ENCODE measurements at places on chromosomes 3 and 15. TPM values are rescaled to one million over a fixed set of nuclear protein-coding genes. Genes with fewer than 3 reads are reported as not detected.

GRCh38 chr3:55165704-55166405, 238.0 kb upstream of the LRTM1 start:
- no peak for DNase-seq

GRCh38 chr3:69934398-69934797, 65.1 kb upstream of the SAMMSON start:
- DNase-seq, result no peak

DNA sequence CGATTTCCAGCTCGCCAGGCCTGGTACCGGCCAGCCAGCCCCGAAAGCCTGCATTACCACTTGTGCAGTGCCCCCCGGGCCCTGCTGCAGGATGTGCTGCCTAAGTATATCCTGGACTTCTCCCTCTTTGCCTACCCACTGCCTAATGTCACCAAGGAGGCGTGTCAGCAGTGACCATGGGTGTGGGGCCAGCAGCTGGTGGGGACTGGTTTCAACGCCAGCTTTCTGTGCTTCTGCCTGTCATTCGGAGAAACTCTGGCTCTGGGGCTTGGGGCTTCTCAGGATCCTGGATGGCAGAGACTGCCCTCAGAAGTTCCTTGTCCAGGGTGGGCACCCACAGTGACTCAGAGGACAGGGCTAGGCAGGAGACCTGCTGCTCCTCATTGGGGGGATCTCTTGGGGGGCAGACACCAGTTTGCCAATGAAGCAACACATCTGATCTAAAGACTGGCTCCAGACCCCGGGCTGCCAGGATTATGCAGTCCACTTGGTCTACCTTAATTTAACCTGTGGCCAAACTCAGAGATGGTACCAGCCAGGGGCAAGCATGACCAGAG, 1.5 kb downstream of the CHST14 start:
- no peak for DNase-seq

DNA sequence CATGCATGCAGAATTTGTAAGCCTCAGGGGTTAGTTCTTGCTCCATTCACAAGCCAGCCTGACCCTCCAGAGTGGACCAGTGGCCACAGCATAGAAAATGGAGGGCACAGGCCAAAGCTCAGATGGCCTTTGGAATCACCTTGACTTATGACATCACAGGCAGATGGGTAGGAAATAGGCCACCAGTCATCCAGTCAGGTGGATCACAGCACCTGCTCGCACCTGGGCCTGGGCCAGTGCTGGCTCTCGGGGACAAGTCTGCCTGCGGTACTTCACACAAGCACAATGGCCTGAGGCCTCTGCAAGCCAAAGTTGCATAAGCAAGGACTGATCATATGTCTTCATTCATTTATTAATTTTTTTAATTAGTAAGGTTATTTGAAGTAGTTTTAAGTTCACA, 39.3 kb downstream of the PPCDC start:
- DNase-seq, result no peak

GRCh38 chr3:81554388-81554787, 207.1 kb downstream of the GBE1 start:
- no peak for DNase-seq

GRCh38 chr3:71453822-71454511, 129.6 kb downstream of the FOXP1 start:
- no peak for DNase-seq

GRCh38 chr3:36903119-36903882, 41.6 kb downstream of the TRANK1 start:
- DNase-seq, result no peak

- no peak for DNase-seq
Observed at GRCh38 chr3:8767667-8768363, 1.6 kb downstream of the OXTR start.

The SNTN gene
- polyA plus RNA-seq, result not detected

The HHLA2 gene
- polyA plus RNA-seq, result 21.9 TPM

The NR2E3 gene
- polyA plus RNA-seq, result 0.31 TPM

The ABI3BP gene
- 22.0 TPM for polyA plus RNA-seq

The RASGRP1 gene
- 13.9 TPM for polyA plus RNA-seq

The TF gene
- polyA plus RNA-seq, result 10.0 TPM

The MANF gene
- polyA plus RNA-seq, result 122 TPM

The AADACL2 gene
- not detected for polyA plus RNA-seq

Data from renal cortex interstitium (tissue), 15 donors.